NCI-H146 (cell line): ENCODE measurements at places on chromosomes 3 and 15.

DNA sequence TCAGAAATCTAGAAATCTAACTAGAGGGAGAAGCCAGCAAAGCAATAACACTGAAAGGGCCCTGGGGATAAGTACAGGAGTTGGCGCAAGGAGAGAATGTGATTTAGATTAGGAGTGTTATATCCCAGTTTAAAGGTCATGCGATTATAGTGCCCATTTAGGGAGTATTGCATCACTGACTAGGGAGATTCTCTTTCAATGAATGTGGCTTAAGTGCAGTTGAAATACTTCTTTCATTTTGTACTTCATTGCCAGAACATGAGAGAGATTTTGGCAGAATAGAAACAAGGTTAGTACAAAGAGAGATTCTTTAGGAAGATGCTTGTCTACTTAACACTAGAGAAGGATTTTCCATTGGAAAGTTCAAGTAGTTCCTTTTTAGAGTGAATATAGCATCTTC lies 13.9 kb downstream of the ROBO2 start:
- DNase-seq = peak; percentile 2

- DNase-seq = no peak
These were observed 58.5 kb upstream of the AP4E1 start for GRCh38 chr15:50850003-50850402.

- no peak for DNase-seq
These were observed 33.9 kb upstream of the NANOGP8 start for GRCh38 chr15:35118960-35119359.

DNA sequence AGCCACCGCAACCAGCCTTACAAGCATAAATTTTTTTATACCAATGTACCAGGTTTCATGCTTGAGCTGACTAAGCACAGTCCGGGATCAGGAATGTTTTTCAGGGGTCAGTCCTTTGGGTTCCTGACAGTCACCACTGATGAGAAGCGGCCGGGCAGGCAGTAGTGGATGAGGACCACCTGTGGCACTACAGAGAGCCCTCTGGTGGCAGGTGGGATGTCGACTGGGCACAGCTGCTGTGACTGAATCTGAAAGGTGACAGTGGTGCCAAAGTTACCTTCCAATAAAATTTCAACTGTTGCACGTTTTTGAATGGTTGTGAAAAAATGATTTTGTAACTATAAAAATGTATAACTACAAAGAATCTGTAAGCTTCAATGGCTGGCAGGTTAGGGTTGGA lies 34.0 kb downstream of the TPRA1 start:
- peak; percentile 40 for DNase-seq

DNA sequence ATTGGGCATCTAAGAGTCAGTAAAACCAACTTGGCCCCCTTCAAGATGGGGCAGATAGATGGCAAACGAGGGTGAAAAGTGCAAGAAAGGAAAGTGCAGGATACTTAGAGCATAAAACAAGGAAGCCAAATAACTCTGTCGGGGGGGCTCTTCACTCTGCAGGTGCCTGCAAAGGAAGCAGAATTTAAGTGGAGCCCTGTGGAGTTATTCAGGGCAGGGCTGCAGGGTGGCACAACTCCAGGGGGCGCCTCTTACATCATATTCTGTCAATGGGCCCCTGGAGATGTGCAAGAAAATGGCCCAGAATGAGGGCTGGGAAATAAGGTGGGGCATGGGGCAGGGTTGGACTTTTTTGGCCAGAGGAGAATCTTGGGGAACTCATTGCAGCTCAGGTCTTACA lies 69.7 kb downstream of the CD47 start:
- peak; percentile 71 for DNase-seq

- peak; percentile 27 for DNase-seq
These were observed 489 bp downstream of the GMPPB start for GRCh38 chr3:49723296-49723627.

DNA sequence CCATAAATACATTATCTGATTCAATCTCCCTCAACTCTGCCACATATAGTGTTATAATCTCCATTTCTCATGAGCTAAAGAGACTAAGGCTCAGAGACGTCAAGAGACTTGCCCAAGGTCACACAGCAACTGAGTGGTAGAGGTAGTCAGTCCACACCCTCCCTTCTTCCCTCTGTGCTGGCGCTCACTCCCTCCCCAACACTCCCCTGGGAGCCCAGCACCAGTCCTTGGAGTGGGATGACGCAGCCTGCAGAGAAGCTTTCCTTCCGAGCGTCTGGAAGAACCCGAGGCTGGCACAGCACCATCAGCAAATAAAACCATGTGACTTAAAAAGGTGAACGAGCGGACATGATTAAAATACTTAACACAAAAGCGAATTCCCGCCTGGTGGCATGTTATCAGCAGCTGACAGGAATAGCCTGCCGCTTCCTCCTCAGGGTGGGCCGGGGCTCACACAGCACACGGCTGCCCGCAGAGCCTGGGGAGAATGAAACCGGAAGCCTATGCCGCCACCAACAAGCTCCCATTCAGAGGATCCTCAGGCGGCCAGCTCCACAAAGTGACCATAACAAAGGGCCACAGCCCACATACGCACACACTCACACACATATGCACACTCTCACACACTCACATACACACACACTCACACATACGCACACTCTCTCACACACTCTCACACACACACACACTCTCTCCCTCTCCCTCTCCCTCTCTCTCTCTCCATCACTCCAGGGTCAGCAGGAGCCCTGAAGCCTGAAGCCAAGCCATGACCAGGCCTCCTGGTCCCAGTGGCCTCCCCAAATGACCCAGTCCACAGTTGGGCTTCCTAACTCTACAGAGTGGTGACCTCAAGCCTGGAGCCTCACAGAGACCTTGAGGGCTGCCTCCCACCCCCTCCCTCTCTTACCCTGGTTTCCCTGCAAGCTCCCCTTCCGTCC lies 120.5 kb downstream of the XXYLT1 start:
- peak; percentile 95 for DNase-seq

DNA sequence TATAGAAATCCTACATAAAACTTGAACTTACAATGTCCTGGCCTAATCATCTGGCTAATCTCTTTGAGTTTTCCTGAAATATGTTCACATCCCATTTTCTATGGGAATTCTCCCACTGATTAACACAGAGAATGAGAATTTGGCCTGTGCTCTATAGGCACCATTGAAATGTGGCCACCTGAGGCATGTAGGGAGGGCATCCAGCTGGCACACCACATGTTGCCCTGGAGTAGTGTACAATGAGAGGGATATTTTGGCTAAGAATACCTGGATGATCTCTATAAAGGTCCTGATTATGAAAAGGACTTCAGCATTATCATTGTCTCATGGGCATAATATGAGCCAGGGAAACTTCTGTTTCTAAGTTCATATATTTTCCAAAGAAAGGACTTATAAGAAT lies 324.0 kb downstream of the ZBTB20 start:
- no peak for DNase-seq

DNA sequence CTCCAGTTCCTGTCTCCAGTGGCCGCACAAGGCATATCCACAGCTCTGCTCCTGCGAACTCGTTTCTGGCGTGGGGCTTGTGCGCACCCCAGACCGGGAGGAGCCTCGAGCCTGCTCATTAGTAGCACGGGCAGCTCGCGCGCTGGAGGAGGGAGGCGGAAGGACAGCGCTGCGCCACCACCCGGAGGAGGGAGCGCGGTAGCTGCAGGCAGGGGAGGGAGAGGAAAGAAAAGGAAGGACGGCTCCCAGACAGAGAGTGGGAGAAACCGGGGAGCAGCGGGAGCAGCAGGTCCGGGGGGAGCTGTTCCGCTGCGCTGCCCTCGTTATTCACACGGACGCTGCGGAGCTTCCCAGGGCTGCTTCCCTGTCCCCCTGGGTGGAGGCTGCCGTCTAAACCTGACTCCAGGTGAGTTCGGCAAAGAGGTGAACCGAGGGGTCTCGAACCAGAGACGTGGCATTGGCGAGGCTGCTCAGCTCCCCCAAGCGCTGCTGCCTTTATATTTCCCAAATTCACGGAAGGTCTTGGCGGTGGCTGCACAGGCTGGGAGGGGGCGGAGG lies 121.3 kb upstream of the ZNF717 start:
- no peak for DNase-seq

DNA sequence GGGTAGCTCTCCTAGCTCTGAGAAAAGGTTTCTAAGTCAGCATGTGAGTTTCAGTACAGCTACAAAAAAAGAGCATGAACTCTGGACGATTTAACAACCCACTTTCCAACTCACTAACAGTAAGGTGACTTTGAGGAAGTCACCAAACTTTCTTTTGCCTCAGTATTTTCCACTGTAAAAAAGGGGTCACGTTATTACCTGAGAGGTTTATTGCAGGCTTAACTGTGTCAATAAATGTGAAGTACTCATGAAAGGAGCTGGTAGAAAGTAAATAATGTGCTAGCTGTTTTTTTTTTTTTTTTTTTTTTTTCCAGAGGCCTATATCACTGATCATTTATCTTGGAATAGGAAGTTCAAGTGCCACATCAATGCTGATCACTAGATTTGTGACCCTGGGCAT lies 89.3 kb downstream of the PLSCR2 start:
- no peak for DNase-seq

DNA sequence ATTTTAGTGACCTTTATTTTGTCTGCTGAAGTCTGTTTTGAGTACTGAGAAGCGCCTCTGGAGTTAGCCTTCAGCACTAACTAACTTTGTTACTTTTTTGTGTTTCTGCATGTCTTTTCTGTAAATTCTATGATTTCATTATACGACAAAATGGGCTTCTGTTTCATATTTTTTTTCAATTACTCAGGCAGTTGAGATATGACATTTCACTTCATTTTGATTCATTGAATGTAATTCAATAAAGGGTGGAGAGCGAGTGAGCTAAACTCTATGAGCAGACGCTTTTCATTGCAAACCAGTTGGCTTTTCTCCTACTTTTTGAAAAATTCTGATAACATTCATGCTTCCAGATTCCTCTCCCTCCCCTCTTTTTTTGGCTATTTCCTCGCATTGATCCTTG lies 84.4 kb upstream of the KCNH8 start:
- DNase-seq = no peak

- no peak for DNase-seq
These were observed 58.7 kb upstream of the FNDC3B start for GRCh38 chr3:171980578-171981270.

DNA sequence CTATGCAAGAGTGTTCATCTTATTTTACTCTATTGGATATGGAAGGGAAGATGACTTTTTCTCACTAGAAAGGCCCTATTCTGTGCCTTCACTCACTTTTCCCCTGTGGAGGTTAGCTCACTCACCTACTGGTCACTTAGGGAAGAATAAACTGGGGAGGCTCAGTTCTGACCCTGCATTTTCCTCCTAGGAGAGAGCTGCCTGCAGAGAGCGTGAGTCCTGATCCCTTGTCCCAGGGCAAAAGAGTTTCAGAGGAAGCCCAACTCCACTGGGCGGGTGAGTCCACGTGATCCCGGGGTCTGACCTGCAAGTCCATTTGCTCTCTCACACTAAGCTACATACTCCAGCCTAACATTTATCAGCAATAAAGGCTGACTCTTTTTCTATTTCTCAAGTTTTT lies 8.4 kb downstream of the MORC1 start:
- no peak for DNase-seq

DNA sequence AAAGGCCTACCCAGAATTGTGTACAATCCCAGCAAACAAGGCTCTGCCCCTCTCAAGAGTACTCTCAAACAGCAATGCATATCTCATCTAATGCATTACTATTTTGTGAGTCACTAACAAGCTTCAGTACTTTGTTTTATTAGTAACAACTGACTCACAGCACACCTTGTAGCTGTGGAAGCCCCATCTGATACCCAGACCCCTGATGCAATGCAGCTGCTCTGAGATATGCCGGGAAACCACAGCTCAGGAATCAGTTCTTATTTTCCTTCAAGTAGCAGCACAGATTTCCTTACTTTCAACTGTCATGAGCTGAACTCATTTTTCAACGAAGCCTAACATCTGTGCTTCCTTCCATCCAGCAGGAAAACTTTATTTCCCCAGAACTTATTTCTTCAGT lies 37.8 kb downstream of the CCNL1 start:
- no peak for DNase-seq

DNA sequence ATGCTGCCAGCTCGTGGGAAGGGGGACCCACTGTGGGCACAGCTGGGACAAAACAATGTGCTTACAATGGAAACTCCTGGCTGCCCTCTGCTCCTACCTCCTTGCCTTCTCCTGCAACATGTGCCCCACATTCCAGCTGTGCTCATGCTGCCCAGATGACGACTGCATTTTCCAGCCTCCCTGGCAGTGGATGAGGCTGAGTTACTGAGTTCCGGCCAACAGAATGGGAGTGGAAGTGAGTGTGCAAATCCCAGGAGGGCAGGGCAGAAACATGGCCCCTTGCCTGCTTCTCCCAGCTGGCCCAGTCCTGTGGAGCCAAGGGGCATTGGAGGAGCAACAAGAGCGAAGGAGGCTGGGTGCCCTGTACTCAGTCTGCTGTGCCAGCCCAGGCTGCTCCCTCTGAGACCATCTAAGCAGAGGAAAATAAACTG lies 17.1 kb downstream of the KLF15 start:
- no peak for DNase-seq

- no peak for DNase-seq
These were observed 155.0 kb upstream of the BHLHE40 start for GRCh38 chr3:4823986-4824925.

DNA sequence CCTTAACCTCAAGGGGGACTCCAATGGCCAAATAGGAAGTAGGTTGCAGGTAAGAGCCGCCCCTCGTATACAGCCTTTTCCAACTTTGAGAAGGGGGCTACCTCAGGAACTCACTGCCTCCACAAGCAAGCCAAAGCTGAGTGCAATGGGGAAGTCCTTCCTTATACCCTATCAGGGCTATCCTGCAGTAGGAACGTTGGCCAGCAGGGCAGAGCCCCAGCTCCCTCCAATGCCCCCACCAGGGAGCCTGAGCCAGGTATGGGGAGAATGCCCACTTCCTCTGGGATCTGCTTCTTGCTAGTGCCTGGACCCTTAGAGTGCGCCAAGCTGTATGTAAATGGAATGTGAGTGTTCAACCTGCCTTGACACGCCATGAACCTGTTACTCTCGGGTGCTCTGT lies 16.3 kb downstream of the CACNA2D2 start:
- no peak for DNase-seq

DNA sequence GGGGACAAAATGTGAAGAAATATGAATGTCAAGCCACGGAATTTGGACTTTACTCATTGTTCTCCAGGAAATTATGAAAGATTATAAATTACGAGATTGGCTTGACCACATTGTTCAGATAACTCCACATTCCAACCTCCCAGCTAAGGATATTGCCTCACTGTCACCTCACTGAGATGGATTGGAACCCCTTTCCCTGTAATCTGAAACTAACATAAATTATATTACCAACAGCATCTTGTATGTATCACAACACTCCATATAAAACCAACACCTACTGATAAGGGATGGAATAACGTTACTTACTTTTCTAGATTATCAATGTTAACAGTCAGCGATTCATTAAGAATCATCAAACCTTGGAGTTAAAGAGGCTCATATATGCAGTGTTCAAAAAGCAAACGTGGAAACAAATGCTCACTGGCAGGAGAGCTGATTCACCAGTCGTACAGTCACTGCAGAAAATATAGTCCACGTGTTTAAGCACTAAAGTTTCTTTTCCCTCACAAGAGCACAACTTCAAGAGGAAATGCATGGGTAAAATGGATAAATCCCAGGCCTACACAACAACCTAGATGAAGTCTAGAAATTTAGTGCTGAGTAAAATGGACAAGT lies 451.5 kb downstream of the FGF12 start:
- no peak for DNase-seq

- no peak for DNase-seq
These were observed at the start of gene AGBL1 for GRCh38 chr15:86079508-86080266. TSS of gene AGBL1 (plus strand) at chr15:86079871.

GRCh38 chr15:57947781-57948180 lies 117.7 kb downstream of the ALDH1A2 start:
- no peak for DNase-seq

- DNase-seq = no peak
These were observed 36.8 kb upstream of the NEO1 start for GRCh38 chr15:73015493-73015892.
